Fibroblast of pulmonary artery (primary cell): ENCODE measurements at places on chromosomes 3 and 15.

DNA sequence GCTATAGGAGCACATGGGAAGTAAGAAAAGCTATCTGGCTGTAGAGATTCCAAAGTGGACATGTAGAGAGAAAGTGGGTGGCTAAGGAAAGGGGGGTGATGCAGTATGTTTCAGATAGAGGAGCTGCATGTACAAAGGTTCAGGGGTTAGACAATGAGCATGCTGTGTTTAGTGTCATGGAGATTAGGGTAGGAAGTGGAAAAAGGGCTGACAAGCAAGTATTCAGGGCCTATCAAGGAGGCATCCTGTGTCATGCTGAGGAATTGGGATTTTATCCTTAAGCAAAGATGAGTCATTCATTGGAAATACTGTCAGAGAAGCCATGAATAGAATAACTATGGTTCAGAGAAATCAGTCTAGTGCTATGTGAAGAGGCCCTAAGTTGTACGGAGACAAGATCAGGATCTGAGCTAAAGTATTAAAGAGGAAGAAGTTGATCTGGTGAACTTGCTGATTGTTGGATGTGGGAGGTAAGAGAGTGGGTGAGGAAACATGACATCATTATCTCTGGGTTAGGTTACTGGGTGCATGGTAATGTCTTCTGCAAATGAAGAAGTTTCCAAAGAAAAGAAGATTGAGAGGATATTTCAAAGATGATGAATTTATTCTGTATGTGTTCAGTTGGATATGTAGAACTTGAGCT is 176.7 kb upstream of the GOLIM4 start:
- peak; percentile 3 for DNase-seq

DNA sequence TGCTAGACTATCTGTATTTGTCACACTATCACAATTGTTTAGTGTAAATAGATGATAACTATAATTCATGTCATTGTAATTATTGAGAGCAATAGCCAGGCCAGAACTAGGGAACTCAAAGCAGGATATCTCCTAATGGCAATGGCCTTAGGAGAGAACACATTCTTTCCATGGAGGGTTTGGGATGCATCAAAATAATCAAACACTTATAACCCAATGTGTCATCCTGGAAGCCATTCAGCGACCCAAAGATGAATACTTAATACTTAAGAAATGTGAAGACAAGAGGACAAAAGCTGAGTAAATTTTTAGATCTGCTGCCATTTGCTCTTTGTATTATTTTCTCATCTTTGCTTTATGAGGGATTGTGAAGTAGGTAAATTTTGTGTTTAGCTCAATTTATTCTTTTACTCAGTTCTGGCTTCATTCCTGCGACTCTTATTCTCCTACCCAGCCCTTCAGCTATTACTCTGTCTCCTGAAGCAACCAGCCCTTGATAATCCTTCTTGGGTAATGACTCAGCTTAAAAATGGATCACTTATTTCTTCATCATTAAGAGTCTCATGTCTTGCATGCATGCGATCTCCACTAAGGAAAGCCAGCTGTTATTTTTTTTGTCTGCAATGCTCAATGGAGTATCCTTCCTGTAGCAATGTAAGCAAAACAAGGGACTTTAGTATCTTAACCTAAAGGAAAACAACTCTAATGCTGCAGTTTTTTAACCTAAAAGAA is 2.0 kb downstream of the OR4F15 start:
- DNase-seq: no peak

DNA sequence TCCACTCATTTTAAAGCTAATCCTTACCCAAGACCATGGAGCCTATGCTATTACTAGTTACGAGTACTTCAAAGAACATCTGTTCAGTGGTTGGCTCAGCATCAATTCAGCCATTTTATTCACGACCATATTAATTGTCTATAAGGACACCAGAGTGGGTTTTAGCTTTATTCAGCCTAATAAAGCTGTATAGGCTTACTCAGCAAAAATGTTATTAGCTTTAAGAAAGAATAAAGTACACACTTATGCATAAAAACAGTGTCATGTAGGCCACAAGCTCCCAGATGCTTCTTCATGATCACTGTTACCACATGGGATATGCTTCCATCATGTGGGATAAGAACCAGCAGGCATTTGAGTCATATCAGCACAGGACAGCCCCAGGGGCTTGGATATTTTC is 87.4 kb upstream of the GPR149 start:
- no peak for DNase-seq

GRCh38 chr3:186330772-186331460 is 31.1 kb downstream of the DGKG start:
- no peak for DNase-seq

DNA sequence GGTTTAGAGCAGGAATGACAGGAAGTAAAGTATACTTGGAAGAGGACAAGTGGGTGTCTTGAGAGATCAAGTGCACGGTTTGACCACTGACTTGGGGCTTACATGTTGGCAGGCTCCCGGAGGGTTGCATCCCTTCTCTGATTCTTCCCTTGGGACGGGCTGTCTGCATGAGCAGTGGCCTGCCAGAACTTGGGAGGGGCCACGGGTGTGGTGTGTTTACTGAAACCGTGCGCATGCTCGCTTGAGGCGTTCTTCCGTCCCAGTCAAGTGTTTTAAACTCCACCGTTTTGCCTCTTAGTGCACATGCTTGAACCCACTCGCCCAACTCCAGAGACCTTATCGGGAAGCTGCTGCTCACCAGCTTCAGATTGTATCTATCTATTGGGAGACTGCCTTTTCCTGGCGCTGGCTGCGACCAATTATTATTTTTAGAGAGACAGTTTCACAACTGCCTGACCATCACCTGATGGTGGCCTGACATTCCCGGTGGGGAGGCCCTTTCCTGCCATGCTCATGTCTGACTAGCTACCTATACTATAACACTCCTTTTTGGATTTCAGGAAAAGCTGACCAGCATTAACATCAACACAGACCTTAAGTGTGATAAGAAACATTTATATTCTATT is 14.9 kb upstream of the C3orf22 start:
- DNase-seq: no peak

DNA sequence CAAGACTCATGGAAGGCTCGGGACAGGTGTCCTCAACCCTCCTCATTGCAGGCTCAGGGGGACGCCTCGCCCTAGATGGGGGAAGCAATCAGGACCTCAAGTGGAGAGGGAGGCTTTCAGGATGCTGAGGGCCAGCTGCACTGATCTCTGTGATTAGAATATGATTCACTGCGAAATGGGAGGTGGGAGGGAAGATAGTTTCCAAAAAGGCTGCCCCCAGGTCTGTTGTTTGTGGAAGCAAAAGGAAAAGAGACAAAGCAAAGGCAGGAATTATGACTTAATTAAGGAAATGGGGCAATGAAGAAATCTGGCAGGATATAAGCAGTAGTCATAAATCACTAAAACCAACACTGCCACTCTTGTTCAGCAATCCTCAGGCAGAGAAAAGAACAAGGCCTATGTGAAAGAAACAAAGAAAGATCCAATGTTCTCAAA is 85.6 kb upstream of the ABHD17C start:
- peak; percentile 88 for DNase-seq

DNA sequence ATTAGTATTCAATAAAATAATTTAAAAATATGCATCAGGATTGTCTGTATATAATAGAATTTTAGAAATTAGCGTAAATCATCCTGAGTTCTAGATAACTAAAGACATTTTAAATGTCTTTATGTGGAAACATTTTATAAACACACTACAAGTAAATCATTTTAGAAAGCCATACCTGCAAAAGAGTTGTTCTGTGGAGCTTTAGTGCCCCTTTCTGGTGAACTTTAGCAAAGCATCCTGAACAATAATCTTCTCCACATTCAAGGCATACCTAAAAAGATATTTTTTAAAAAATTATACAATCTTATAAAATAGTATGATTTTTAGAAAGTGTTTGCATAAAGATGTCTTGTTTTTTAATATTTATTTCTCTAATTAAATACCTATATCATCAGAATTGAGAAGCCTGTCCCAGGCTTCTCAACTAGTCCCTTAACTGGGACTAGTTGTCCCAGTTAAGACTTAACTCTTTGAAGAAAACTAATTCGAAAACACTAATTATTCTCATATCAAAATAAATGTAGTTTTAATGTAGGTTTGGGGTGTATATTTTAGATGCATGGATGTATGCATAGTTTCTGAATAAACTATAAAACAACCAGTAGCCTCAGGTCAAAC is 29.7 kb downstream of the ZBBX start:
- peak; percentile 32 for DNase-seq

GRCh38 chr3:129440618-129441190 is 680 bp downstream of the IFT122 start:
- DNase-seq: peak; percentile 71
